DND-41 (cell line): ENCODE measurements at places on chromosomes 4 and X.

- H3K27ac ChIP-seq = no peak overlapping the region
- no peak for DNase-seq
- H3K27me3 ChIP-seq = no peaks in the 10 kb centered on the region
- H3K4me3 ChIP-seq = no peak overlapping the region
- no peaks in the 10 kb centered on the region for H3K4me1 ChIP-seq
Observed at GRCh38 chrX:150324919-150325318, 38.2 kb upstream of the MAMLD1 start.

DNA sequence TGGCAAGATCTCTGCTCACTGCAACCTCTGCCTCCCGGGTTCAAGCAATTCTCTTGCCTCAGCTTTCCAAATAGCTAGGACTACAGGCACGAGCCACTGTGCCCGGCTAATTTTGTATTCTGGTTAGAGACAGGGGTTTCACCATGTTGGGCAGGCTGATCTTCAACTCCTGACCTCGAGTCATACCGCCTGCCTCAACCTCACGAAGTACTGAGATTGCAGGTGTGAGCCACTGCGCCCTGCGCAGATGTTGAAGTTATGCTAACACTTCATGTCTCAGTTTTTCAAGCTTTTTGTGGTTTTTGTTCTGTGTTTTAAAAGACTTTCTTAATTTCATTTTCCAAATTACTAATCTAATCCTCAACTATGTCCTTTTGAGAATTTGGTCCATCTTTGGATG lies 154.4 kb upstream of the TLL1 start:
- no peak overlapping the region for H3K27ac ChIP-seq
- H3K4me1 ChIP-seq = no peaks in the 10 kb centered on the region
- no peaks in the 10 kb centered on the region for H3K36me3 ChIP-seq
- no peak for DNase-seq
- H3K4me3 ChIP-seq = no peak overlapping the region
- H3K27me3 ChIP-seq = no peaks in the 10 kb centered on the region

DNA sequence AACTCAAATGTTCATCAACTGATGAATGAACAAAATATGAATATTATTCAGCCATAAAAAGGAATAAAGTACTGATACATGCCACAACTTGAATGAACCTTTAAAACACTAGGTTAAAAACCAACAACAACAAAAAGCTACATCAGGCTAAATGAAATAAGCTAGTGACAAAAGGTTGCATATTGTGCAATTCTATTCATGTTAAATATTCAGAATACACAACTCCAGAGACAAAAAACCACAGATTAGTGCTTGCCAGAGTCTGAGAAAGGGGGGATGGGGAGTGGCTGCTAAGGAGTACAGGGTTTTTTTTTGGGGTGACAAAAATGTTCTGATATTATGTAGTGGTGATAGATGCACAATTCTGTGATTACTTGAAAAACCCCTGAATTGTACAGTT lies 58.5 kb downstream of the HAUS3 start:
- no peaks in the 10 kb centered on the region for H3K27me3 ChIP-seq
- H3K36me3 ChIP-seq = no peaks in the 10 kb centered on the region
- DNase-seq = no peak
- H3K4me3 ChIP-seq = no peak overlapping the region

- no peaks in the 10 kb centered on the region for H3K36me3 ChIP-seq
- no peaks in the 10 kb centered on the region for H3K27me3 ChIP-seq
- no peak overlapping the region for H3K4me3 ChIP-seq
- DNase-seq = no peak
- H3K4me1 ChIP-seq = no peaks in the 10 kb centered on the region
- no peak overlapping the region for H3K27ac ChIP-seq
Observed at GRCh38 chr4:76630741-76631140, 195.7 kb downstream of the SHROOM3 start.

DNA sequence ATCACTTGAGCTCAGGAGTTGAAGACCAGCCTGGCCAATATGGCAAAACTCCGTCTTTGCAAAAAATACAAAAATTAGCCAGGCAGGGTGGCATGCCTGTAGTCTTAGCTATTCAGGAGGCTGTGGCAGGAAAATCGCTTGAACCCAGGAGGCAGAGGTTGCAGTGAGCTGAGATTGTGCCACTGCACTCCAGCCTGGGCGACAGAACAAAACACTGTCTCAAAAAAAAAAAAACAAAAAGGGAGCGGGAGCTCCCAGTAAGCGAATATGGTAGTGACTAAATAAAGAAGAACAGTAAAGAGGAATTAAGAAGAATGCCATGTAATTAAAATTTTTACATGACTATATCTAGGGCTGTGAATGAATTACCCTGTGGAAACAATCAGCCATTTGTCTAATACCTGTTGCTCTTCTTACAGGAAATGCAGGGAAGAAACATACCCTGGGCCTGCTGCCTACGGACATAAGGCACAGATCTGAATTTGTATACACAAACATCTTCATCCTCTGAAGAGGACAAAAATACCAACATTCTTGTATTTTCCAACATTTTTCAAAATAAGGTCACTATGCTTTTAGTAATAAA lies 11.4 kb downstream of the WDFY3 start:
- H3K27me3 ChIP-seq = no peaks in the 10 kb centered on the region
- H3K4me3 ChIP-seq = no peak overlapping the region
- H3K36me3 ChIP-seq = no peaks in the 10 kb centered on the region
- no peak overlapping the region for H3K27ac ChIP-seq

DNA sequence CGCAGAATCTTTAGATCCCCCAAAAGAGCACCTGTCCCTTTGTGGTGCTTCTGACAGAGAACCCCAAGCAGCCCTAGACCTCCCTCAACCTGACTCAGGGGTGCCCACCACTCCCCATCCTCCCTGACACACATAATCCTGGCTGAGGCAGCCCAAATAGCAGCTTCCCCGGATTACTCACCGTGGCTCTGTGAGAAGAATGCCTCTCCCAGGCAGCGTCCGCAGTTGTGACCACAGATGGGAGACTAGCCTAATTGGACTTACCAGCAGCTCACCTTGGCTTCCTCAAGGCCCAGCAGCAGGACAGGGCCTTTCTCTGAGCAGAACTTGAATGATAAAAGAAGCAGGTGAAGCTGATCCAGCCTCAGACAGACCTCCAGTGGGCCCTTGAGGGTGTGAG lies 10.3 kb upstream of the ODAPH start:
- no peaks in the 10 kb centered on the region for H3K27me3 ChIP-seq
- H3K36me3 ChIP-seq = 0 out of 2 replicates have a peak, but pooled peaks cover 2% of the 10 kb centered on the region
- DNase-seq = no peak
- H3K4me3 ChIP-seq = no peak overlapping the region

- H3K36me3 ChIP-seq = no peaks in the 10 kb centered on the region
- no peaks in the 10 kb centered on the region for H3K4me1 ChIP-seq
- DNase-seq = no peak
- no peaks in the 10 kb centered on the region for H3K27me3 ChIP-seq
- H3K4me3 ChIP-seq = no peak overlapping the region
- no peak overlapping the region for H3K27ac ChIP-seq
Observed at GRCh38 chr4:56641494-56642051, 39.5 kb downstream of the HOPX start.

GRCh38 chr4:131613086-131613823 lies 1535.8 kb upstream of the PCDH10 start:
- no peaks in the 10 kb centered on the region for H3K36me3 ChIP-seq
- no peaks in the 10 kb centered on the region for H3K27me3 ChIP-seq
- H3K4me3 ChIP-seq = no peak overlapping the region
- H3K4me1 ChIP-seq = no peaks in the 10 kb centered on the region

- no peaks in the 10 kb centered on the region for H3K27me3 ChIP-seq
- no peaks in the 10 kb centered on the region for H3K4me1 ChIP-seq
- H3K27ac ChIP-seq = no peak overlapping the region
- DNase-seq = no peak
Observed at GRCh38 chr4:141853091-141853764, 216.8 kb downstream of the IL15 start.

DNA sequence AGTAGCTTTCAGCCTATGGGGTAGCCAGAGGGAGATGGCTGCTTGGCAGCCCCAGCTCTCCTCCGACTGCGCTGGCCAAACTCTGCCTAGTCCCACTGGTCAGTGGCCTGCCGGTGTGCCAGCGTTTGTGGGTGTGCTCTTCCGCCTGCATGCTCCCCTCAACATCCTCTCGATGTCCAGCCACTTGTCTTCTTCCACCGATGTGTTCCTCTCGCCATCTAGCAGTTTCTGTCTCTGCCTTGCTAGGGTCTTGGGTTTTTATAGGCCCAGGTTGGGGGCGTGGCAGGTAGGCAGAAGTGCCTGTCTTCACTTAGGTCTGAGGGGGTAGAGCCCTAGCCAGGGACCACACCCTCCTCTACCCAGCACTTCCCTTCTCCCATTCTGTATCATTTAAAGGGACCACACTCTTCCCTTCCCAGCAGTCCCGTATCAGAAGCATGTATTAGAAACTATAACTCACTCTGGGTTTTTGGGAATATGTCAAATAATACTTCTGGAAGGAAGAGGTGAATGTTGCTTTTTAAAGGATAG lies 124.4 kb downstream of the KDM6A start:
- no peaks in the 10 kb centered on the region for H3K36me3 ChIP-seq
- no peak overlapping the region for H3K27ac ChIP-seq
- DNase-seq = no peak

- no peak overlapping the region for H3K4me3 ChIP-seq
- H3K27me3 ChIP-seq = peaks cover 5% of the 10 kb centered on the region
- no peaks in the 10 kb centered on the region for H3K4me1 ChIP-seq
- DNase-seq = peak; percentile 14
- no peak overlapping the region for H3K27ac ChIP-seq
Observed at GRCh38 chr4:143482840-143483239, 30.7 kb upstream of the SMARCA5 start.

- H3K4me1 ChIP-seq = no peaks in the 10 kb centered on the region
- DNase-seq = no peak
- H3K4me3 ChIP-seq = no peak overlapping the region
- H3K36me3 ChIP-seq = no peaks in the 10 kb centered on the region
Observed at GRCh38 chr4:68732653-68733466, 62.4 kb upstream of the UGT2B15 start.

- no peaks in the 10 kb centered on the region for H3K27me3 ChIP-seq
- DNase-seq = no peak
- H3K27ac ChIP-seq = no peak overlapping the region
- no peak overlapping the region for H3K4me3 ChIP-seq
- H3K36me3 ChIP-seq = no peaks in the 10 kb centered on the region
- no peaks in the 10 kb centered on the region for H3K4me1 ChIP-seq
Observed at GRCh38 chrX:140389331-140389730, 115.5 kb downstream of the SOX3 start.

DNA sequence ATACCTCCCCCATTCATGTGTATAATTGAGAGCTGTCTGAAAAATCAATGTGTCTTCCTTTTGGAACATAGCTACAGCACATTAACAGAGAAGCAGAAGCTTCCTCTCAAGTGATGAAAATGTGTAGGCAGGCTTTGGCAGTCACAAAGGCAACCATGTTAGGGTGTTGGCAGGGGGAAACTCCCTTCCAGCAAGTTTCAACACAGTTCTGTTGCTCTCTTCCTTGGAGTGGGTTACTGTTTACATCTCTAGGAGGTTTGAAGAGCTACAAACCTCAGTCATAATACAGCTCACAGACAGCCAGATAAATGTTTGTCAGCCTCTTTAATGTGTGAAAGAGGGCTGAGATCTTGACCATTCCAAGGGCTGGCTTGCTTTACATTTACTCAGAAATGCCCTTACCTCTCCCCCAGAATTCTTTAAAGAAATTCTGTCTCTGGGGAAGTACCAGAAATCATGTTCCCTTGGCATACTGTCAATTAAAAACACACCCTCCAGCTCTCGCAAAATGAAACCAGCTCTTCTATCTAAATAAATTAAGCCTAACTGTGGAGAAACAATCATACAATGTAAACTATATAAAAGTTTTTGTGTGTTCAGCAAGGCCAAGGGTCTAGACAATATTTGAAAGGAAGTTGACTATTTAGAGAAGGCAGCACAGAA lies 18.9 kb downstream of the ZBTB33 start:
- no peak for DNase-seq
- no peaks in the 10 kb centered on the region for H3K4me1 ChIP-seq
- H3K4me3 ChIP-seq = no peak overlapping the region
- H3K27me3 ChIP-seq = no peaks in the 10 kb centered on the region

- H3K4me1 ChIP-seq = no peaks in the 10 kb centered on the region
- H3K27ac ChIP-seq = no peak overlapping the region
- no peaks in the 10 kb centered on the region; the same call in 1 of the 2 replicates for H3K36me3 ChIP-seq
- no peak for DNase-seq
- H3K4me3 ChIP-seq = no peak overlapping the region
Observed at GRCh38 chr4:836750-837301, 10.9 kb upstream of the CPLX1 start.

GRCh38 chr4:153154007-153154975 lies 50.0 kb upstream of the TRIM2 start:
- no peaks in the 10 kb centered on the region for H3K27me3 ChIP-seq
- DNase-seq = peak; percentile 63
- peak overlapping the region; percentile 90 for H3K27ac ChIP-seq
- H3K4me3 ChIP-seq = peak overlapping the region; percentile 74
- H3K36me3 ChIP-seq = no peaks in the 10 kb centered on the region

DNA sequence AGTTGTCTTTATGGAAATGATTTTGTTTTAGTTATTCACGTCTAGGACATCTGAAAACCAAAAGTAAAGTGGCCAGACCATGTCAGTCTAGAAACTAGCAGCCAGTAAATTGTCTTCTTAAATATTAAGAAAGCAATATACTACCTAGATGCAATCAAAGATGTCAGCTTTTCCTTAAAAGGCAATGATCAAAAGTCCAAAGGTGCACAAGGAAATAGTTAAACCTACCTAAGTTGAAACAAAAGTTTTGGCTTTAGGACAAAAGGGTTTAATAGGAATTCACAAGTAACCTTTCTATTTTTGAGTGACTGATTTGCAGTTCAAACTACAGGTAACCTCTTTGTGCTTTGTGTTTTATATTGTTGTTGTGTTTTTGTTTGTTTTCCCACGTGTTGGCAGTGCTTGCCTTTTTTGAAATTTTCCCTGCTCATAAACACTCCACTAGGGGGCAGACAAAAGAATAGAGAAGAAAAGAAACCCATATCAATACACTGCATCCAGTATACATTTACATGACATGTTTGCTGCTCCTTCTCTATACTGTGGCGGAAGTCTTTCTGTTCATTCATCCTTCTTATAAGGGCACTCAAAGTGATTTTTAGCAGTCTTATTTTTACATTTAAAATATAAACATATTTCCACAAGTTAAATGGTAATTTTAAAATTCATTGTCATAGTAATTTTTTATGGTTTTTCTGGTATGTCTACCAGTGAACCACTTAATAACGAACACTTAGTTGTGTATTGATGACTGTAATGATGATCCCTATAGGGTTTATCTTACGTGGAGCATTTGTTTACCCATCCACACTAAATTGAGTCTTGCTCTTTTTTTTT lies 62.7 kb downstream of the GAB1 start:
- H3K27me3 ChIP-seq = no peaks in the 10 kb centered on the region
- peak; percentile 15 for DNase-seq
- H3K36me3 ChIP-seq = no peaks in the 10 kb centered on the region

DNA sequence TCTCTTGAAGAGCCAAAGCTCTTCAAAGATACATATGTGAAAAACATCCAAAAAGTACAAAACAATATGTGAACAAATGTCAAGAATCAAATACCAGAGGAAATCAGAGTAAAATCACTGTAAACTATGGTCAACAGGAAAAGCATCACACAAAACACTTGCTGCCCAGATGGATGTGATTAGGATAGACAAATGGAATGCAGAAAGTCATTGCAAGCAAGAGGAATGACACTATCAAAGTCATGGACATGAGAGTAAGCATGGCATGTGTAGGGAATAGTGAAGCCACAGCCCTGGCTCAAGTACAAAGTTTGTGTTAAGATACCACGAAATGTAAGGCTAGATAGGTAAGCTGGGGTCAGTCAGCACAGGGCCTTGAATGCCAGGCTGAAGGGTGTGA lies 37.7 kb downstream of the CLDN2 start:
- no peaks in the 10 kb centered on the region for H3K4me1 ChIP-seq
- H3K36me3 ChIP-seq = no peaks in the 10 kb centered on the region
- no peak overlapping the region for H3K27ac ChIP-seq
- no peak overlapping the region for H3K4me3 ChIP-seq
